ENCODE measurements at places on chromosomes 2 and 18. TPM values are rescaled to one million over a fixed set of nuclear protein-coding genes. Genes with fewer than 3 reads are reported as not detected.

DNA sequence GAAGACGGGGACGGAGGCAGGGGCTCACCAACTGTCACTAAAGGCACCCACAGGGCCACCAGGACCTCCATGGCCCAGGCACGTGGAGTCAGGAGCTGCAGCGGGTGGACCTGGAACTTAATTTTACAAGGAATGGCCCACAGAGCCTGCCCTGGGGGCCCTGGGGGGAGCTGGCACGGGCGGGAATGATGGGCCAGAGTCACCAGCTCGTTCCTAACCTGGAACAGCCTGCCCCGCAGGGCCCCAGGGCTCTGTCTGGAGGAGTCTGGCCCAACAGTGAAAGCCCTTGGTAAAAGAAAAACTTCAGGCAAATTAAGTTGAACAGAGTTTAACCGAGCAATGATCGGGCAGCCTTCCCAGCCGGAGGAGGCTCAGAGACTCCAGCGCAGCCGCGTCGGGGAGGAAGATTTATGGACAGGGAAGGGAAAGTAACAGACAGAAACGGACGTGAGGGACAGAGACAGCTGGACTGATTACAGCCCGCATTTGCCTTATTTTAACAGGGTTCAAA lies 118.4 kb upstream of the TMEM18 start:
- no peak for DNase-seq

GRCh38 chr2:226130192-226130591 lies 669.4 kb downstream of the IRS1 start:
- DNase-seq: no peak

GRCh38 chr2:195732574-195732973 lies 75.5 kb downstream of the SLC39A10 start:
- DNase-seq: no peak

Gene LYPD6
- 0.14 TPM for total RNA-seq

DNA sequence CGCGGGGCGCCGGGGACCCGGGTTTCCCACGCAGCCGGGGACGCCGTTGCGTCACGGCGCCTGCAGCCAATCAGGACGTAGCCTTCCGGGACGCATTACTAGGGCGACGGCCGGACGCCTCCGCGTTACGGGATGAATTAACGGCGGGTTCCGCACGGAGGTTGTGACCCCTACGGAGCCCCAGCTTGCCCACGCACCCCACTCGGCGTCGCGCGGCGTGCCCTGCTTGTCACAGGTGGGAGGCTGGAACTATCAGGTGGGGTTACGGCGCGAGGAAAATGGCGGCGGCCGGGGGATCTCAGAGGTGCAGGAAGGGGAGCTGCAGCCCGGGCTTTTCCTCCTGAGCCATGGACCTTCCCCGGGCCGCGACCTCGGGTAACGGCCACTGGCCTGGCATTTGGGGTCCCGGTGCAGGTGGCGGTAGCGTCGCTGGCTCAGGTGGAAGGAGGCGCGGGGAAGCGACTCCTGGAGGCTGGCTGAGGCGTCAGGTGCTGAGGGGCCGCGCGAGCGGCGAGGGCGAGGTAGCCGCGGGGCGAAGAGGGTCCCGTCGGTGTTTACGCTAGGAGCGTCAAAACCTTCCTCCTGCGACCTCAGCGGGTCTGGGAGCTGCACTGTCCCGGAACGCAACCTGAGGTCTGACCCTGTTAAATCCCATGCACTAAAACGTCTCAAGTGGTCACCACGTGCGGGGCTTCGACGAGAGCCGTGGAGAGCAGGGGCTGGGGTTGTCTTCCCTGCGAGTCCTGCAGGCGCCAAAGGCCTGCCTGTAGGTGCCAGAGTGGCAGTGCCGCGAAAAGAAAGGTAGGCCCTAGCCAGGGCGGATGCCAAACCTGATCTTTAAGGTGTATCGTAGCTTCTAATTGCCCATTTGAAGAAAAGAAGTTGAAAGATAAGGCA lies at the start of gene LCLAT1:
LCLAT1 (plus strand) TSS at position 98 of the 897 bp plus-strand sequence. CDS start 78,345 bp downstream, outside the sequence.
- DNase-seq: peak; percentile 97

Gene UGT1A10
- not detected for total RNA-seq

Gene POU3F3
- not detected for total RNA-seq

GRCh38 chr2:16522031-16522831 lies 143.4 kb downstream of the CYRIA start:
- no peak for DNase-seq

Gene ANXA4
- total RNA-seq: 27.5 TPM

DNA sequence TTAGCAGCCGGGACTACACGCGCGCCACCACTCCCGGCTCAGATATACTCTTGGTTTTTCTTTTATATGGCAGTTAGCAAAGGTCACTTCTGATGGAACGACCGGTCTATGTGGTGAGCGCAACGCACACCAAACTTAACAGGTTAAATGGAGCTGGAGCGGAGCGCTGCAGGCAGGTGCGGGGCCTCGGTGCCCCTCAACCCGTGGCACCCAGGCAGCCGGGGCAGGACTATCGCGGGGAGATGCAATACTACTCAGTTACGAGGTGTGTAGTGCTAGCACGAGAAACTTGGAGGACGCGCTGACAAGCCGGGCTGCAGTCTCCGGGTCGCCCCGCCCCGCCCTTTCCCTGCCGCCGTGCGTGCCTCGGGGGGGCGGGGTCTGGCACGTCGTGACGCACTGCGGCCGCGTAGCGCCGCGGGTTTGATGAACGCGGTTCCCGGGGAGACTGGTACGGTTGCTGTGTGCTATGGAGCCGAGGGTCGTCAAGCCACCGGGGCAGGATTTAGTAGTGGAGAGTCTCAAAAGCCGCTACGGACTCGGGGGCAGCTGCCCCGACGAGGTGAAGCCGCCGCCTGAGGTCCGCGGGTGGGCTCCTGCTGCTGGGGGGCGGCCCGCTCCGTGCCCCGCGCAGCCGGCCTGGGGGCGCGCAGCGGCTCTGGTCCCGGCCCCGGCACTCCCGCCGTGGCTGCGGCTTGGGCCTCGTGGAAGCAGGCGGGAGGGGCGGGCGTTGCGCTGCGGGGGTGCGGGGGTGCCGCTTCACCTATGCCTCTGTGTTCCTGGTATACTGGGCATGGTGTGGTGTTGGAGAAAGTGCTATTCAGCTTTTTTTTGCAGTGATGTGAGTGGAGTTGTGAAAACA lies at the start of gene CCDC138:
CCDC138 (plus strand) TSS at position 418 of the 862 bp plus-strand sequence; CDS start at position 470, 52 bp downstream.
- peak; percentile 97 for DNase-seq

Gene ALK
- 0.08 TPM for total RNA-seq

DNA sequence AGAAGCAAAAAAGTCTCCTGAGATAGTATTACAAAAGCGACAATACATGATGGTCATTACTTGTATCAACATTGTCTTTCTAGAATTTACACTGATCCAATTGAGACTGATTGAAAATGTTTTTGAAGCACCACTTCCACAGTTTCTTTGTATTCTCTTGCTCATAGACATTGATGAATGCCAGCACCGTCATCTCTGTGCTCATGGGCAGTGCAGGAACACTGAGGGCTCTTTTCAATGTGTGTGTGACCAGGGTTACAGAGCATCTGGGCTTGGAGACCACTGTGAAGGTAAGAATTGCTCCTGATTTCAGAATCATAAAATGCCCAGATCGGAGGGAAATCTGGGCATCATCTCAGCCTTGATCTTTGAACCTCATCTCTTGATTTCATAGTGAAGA lies 175.1 kb upstream of the RASGRP3 start:
- no peak for DNase-seq

Gene ERMN
- not detected for total RNA-seq
